ENCODE measurements at places on chromosomes 11 and 22.

DNA sequence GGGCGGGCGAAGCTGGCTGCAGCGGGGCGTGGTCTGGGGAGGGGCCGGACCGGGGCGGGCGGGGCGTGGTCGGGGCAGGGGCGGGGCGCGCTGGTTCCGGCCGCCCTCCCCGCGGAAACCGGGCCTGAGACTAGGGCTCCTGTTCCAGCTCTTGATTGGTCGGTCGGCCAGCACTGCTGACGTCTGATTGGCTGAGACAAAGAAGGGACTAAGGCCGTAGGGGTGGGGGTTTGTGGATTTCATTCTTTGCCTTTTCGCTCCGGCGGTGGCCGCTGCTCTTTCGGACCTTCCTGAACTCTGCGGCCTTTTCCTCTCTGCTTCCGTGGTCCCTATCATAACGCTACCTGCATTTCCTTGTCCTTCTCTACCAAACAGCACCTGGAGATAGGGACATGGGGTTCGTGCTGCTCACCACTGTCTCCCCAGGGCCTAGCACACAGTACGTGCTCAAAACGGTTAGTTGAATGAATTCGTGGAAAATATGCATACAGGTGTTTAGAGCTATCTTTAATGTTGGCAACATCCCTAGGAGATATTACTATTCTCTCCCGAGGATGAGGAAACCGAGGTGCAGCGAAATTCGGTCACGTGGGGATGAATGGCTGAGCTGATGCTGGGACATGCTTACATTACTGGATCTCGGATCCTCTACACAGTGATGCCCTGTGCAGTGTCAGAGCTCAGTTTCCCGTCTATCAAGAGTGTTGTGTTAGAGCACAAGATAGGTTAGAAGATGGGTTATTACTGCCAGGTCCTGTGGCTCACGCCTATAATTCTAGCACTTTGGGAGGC is 62.8 kb downstream of the NFAM1 start:
- peak; percentile 96 for DNase-seq

DNA sequence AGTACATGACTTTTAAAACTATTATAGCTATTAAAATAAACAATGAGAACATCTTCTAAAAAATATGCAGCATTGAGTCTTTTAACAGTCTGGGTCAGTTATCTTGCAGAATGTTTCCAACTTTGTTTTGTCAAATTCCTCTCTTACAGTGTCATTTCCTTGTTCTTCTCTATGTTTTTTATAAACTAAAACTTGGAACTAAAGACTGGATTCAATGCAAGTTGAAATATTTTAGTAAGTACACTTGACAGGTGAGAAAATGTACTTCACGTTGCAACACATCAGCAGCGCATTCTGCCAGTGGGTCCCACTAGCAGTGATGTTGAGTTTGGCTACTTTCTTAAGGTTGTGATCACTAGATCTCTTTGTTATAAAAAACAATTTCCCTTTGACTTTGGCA is 1407.6 kb upstream of the RAG2 start:
- peak; percentile 82 for DNase-seq

DNA sequence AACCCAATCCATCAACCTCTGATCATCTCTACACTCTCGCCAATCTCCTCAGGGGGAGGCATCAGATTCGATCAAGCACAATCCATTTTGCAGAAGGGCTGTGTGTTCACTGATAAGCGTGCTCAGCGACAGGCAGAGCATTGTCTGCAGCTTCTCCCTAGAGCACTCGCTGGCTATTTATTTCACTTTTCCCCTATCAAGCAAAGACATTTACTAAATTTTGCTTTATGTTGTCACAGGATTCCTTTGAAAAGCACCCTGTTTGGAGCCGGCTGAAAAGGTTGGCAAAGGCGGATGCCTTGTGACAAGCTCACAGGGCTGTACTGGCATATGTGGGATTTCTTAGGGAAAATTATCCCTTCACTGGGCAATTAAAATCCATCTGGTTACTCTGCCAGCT is 1381.5 kb upstream of the TENM4 start:
- DNase-seq = no peak

DNA sequence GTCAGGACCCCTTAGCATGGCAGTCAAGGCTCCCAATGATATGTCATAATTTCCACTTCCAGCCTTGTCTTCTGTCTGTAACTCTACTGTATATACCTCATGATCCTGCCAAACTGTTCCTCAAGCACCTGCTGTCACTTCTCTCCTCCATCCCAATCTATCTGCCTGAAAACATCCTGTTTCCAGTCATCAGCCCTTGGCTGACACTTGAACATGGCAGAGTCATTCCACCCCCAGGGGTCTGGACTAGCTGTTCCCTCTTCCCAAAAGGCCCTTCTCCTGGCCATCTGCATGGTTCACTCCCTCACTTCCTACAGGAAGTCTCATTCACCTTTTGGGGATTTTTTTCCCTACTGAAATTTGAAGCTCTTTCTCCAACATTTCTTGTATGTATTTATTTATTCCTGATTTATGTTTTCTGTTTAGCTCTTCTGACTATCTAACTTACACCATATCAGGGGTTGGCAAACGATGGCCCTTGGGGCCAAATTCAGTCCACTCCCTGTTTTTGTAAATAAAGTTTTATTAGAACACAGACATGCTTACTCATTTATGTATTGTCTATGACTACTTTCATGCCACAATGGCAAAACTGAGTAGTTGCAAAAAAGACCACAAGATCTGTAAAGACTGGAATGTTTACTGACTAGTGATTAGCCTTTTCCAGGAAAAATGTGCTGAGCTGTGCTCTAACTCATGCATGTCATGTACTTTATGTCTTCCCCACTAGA is 278.4 kb downstream of the KIRREL3 start:
- peak; percentile 44 for DNase-seq

DNA sequence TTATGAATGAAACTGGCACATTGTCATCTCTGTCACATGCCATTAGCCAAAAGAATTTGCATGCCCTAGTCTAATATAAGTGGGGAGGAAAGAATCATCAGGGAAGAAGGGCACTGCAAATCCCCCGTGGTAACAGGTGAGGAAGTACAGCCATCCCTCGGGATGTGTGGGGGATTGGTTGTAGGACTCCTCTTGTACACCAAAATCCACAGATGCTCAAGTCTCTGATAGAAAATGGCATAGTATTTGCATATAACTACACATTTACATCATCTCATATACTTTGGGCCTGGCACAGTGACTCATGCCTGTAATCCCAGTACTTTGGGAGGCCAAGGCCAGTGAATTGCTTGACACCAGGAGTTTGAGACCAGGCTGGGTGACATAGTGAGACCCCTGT is 109.7 kb downstream of the HIPK3 start:
- DNase-seq = no peak

DNA sequence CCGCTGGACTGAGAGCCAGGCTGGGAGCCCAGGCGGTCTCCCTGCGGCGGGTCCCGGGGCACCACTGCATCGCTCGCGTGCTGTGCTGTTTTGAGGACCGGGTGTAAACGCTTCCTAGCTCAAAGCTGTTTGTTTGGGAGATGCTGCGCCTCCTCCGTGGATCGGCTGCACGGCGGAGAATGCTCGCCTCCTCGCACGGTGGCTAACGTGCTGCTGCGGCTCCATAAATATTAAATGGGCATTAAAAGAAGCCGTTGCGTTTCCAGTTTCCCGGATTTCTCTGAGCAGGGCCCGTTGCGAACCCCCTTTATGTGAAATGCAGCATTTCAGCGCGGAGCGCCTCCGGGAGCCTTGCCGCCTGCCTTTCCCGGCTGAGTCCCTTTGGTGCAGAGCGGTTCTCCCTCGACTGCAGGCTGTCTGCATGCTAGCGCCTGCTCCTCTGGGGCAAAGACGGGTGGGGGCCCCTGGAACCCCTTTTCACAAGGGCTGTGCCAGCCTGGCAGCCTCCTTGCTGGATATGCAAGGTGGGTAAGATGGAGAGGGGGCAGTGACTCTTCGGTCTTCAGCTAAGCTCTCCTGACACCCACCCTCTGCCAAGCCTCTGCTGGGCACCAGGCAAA is 9.3 kb downstream of the MPPED1 start:
- no peak for DNase-seq

GRCh38 chr22:24696551-24697001 is 77.9 kb downstream of the PIWIL3 start:
- no peak for DNase-seq

DNA sequence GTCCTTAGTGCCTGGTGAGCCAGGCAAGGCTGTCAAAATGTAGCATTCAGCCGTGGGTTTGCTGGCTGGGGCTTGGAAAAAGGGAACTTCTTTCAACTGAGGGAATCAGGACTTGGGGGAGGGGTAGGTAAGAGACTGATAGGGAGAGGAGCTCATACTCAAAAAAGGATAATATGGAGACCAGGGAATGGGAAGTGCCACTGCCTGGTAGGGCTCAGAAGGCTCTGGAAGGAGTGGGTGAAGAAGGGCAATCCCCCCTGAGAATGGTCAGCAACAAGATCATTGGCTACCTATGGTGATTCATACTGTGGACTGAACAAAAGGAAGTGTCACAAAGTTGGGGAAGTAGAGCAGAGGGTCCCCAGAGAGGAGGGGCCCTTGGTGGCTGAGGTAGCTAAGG is 1.9 kb downstream of the CNGA4 start:
- no peak for DNase-seq

GRCh38 chr22:38843657-38844314 is at the start of gene NPTXR:
Gene NPTXR, minus strand, starts transcription at chr22:38844028.
- peak; percentile 56 for DNase-seq

GRCh38 chr11:115202074-115202473 is 302.1 kb downstream of the CADM1 start:
- DNase-seq = no peak

- no peak for DNase-seq
Observed at GRCh38 chr22:28044546-28045173, 125.6 kb upstream of the PITPNB start.

DNA sequence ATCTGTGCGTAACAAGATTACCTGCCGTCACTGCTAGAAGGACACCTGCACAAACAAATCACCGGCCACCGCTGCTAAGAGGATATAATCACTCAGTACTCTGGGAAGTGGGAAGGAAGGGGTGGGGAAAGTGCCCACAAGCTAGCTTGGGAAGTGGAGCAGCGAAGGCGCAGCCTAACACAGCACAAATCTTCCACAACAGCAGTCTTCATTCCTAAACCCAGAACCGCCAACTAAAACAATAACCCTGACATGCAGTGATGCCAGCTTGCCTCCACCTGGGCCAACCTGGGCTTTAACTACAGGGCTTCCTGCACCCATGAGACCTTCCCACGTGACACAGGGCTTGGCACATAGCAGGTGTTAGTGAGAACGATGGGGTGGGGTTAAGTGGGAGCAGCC is 5.1 kb downstream of the DGCR2 start:
- no peak for DNase-seq

DNA sequence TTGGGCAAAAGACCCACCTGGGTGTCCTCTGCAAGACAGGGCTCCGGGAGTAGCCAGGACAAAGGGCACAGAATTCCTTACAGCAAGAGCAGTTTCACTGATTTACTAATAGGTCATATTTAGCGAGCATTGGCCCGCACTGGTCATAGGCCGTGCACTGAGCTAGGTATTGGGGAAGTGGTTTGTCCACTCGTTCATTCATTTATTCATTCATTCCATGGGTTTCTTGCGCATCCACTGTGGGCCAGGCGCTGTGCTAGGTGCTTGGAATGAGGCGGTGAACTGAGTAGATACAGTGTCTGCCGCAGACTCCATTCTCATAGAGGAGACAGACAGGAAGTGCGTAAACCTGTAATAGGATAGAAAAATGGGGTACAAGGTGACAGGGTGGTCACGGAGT is 13.2 kb upstream of the LINC01488 start:
- DNase-seq = no peak

DNA sequence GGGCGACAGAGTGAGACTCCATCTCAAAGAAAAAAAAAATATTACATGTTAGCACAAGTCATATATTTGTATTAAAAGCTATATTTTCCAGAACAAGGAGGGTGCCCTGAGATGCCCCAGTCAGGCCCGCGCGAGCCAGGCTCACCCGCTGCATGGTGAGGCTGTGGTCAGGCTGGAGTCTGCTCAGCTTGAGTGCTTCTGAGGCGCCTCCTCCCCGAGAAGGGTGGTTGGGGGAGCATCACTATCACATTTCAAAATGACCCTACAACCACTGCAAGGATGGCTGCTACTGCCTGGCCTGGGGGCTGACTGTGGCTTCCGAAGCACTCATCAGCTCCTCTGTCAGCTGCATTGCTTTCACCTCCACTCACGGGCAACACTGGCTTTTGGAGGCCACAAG is 77.1 kb downstream of the SCUBE1 start:
- DNase-seq = no peak

- DNase-seq = no peak
Observed at GRCh38 chr11:44942029-44942955, 8.4 kb downstream of the TP53I11 start.

DNA sequence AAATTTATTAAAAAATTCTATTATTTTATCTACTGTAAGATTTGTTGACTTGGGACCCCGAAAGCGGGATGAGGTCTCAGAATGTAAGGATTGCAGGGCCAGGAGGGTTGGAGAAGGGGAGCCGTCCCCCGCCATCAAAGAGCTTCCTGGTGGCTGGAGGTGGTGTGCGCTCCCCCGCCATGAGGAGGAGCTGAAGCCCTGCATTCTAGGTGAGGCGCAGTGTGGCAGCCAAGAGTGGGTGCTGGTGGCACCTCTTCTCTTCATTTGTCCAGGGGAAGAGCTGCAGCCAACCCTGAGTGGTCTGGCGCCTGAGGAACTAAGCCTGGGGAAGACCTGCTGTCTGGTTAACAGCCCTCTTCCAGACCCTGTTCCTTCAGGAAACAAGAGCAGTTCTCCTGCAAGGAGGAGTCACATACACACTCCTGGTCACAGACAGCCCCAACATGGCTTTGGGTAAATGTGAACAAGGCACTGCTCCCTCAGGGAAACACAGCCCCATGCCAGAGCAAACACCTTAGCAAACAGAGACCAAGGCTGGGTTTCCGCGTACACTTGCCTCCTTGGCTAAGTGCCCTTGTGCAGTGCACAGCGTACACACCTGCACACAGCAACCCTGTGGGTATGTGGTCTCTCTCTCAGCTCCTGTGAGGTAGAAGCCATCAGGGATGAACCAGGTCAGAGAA is 17.3 kb downstream of the RTN4RL2 start:
- DNase-seq = no peak

DNA sequence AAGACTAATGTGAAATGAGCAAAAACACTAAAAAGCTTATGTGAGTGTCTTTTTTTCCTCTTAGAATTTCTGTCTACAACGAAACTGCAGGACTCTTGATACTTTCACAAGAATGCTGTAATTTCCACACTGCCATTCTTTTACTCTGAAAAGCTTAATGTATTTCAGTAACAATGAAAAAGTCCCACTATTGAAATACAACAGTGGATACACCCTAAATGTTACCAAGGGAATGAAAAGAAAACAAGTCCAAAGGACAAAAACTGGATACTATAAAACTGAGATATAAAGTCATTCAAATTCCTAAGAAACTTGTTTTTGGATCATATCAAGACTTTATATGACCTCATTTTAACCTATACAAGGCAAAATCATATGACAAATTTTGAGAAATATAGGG is 77.4 kb downstream of the SOX6 start:
- DNase-seq = no peak

DNA sequence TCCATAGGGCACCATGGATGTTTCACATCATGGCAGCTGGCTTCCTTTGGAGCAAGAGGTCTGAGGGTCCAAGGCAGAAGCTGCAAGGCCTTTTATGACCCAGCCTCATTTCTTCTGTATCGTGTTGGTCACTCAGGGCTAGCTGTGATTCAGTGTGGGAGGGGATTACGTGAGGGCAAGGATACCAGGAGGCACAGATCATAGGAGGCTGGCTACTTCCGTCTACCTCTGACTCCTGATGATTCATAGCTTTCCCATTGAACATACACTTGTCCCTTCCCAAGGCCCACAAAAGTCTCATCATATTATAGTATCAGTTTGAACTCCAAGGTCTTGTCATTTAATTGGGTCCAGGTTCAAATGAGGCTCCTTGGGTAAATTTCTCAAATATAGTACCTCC is 135.3 kb upstream of the ZBED5 start:
- DNase-seq = peak; percentile 23

GRCh38 chr22:28548406-28548805 is 131.2 kb downstream of the TTC28 start:
- peak; percentile 1 for DNase-seq
